ENCODE measurements at places on chromosomes 12 and 14.
A peak's percentile ranks its signal among the peaks of the same experiment; 100 is the strongest.

GRCh38 chr12:22810036-22810435, 185.1 kb downstream of the ETNK1 start:
- DNase-seq, result no peak

DNA sequence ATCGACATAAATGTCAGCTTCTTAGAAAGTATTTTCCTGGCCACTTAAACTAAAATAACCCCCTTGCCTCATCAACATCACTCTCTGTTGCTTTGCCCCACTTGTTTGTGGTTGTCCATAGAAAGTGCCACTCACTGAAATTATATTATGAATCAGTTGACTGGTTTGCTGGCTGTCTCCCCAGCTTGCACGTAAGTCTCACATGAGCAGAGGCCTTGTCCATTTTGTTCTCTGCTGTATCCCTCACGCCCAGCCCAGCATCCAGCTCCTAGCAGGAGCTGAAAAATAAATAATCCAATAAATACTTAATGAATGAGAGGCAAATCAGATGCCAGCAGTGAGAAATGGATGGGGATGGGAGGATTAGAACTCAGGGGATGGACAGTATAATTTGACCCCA, 159.3 kb downstream of the KSR2 start:
- DNase-seq, result no peak

DNA sequence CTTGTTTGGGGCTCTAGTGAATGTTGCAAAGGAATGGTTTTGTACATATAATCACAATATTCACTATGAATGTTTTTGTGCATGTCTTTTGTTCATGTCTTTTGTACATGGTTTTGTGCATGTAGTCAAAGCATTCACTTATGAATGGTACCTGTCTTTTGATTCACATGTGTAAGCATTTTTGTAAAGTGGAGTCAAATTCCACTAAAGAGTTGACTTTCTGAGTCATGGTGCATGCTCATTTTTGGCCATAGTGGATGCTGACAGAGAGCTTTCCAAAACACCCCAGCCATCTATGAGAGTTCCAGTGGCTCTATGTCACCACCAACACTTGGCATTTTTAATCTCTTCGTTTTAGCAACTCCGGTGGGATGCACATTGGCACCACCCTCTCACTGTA, 1185.9 kb upstream of the TMEM132C start:
- DNase-seq, result no peak

- no peak for DNase-seq
Observed at GRCh38 chr14:21026274-21026987, 1.6 kb upstream of the NDRG2 start.

DNA sequence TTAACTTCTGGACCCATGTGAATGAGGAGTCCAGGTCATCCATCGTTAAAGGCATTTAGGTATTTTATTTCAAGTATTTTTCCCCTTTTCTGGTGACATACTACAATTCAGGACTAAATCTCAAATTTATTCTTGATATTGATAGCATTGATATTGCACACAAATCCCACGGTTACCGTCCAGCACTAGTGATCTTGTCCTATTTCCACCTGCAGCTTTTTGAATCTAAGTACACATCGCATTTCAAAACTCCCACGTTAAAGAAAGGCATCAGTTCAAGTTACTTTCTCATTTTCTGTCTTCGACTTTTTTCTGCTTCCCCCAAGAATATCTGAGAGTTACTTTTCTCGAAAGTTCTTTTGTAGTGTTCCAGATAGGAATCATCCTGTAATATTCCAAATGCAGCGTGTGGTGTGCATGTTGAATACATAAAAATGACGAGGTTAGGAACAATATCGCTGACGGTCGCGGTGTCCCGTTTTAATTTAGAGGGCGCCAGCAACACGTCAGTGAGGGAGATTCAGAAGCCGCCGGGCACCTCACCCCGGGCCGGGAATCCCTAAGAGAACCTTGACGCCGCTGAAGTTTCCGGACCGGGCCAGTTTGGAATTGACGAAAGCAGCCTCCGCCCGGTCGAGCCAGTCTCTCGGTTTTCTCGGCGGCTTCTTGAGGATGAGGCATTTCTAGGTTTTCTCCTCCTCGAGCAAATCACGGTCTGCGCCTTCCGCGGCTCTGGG, 569 bp upstream of the RGS6 start:
- DNase-seq, result no peak

GRCh38 chr14:92564344-92565039, 50.9 kb downstream of the RIN3 start:
- DNase-seq, result no peak

GRCh38 chr14:69331206-69331605, 66.9 kb downstream of the ERH start:
- DNase-seq, result no peak

DNA sequence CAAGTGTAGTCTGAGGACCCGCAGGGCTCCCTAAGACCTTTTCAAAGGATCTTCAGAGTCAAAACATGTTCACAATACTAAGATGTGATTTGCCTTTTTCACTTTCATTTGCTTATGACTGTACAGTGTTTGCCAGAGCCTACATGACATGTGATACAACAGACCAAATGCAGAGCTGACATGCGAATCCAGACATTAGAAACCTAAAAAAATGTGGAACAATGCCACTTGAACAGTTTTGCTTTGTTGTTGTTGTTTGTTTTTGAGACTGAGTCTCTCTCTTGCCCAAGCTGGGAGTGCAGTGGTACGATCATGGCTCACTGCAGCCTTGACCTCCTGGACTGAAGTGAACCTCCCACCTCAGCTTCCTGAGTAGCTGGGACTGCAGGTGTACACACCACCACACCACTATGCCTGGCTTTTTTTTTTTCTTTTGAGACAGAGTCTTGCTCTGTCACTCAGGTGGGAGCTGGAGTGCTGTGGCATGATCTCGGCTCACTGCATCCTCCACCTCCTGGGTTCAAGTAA, 5.3 kb upstream of the RAB35 start:
- no peak for DNase-seq

- peak; percentile 27 for DNase-seq
Observed at GRCh38 chr14:38065106-38065762, 142.5 kb upstream of the SSTR1 start.

DNA sequence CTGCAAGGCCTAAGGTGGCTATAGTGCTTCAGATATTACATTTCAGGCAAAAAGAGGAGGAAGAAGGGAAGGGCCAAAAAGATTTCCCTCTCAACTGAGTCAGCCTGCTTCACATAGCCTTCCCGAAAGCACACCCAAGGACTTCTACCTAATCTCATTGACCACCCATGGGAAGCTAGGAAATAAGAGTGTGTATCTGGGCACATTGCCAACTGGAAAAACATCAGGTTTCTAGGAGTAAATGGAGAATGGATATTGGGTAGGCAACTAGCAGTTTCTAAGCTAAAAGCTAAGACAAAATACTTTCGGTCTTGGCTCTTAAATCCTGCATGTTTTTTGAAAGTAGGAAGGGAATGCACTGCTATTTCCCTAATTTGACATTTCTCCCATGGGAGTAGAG, 221.7 kb upstream of the GRIP1 start:
- no peak for DNase-seq

DNA sequence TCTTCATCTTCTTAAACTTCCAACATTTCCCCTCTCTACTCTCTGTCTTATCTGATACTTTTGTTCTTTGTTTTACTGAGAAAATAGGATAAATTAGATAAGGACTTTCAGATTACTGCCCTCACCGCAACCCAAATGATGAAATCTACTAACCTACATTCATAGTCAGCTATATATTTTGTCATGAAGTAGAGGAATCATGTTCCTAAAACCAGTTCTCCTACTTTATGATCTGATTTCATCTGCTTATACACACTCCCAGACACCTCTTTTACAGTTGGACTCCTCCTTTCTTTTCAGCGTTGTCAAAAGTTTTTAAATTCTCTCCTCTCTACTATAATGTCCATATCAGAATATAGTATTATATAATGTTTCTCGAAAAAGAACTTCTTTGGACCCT, 29.7 kb downstream of the MGAT4C start:
- DNase-seq, result no peak

DNA sequence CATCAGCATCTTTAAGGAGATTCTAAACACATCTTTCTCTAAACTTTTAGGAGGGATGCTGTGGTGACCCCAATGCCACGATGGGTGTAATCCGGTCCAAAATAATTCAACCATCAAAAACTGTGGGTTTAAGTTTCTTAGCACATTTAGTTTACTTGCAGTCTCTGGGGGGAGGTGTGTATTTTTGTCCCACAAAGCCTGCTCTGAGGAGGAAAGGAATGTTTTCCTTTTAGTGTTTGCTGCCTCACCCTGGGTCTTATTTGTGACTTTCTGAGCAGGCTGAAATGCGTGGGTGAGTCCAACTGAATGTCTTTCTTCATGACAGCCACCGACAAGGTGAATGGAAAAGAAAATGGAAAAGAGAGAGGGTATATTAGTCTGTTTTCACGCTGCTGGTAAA, 1324.7 kb downstream of the AACS start:
- no peak for DNase-seq

DNA sequence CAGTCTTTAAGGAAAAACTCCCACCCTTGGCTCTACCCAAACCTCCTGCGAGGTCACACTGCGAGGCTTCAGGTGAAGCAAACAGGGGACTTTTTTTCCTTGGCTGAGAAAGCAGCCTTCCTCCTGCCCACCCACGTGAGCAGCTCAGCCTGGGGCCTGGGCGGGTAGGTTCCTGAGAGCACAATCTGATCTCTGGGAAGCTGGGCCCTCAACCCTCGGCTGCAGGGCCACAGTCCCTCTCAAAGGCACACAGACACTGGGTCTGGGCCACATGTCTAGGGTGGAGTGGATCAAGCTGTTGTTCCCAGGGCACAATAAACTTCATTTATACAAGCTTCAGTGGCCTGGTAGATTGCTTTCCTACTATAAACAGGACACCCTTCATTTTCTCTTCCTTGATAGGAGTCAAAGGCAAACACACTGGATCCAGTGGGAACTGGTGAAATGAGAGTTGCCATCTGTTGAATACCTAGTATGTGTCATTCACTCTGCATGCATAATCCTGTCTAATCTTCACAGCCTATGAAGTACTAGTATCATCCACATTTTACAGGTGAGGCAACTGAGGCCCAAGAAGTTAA, 41.3 kb upstream of the PNMA1 start:
- no peak for DNase-seq

GRCh38 chr14:95440496-95440895, 76.0 kb downstream of the SYNE3 start:
- no peak for DNase-seq
